Lower leg skin (tissue), 4 donors: ENCODE measurements at places on chromosomes 13 and 19. TPM values are rescaled to one million over a fixed set of nuclear protein-coding genes. Genes with fewer than 3 reads are reported as not detected.

Gene LPAR2
- total RNA-seq = 29.3 TPM

Gene ZNF99
- 0.10 TPM for total RNA-seq

Gene CHERP
- total RNA-seq = 32.7 TPM

Gene PSG11
- not detected for total RNA-seq

Gene DLEU7
- total RNA-seq = not detected

Gene FCAR
- total RNA-seq = not detected

Gene PGLYRP2
- total RNA-seq = 0.80 TPM

Gene RASAL3
- total RNA-seq = 0.17 TPM

Gene KCNN1
- total RNA-seq = 0.36 TPM

Gene FAM83E
- 0.80 TPM for total RNA-seq

Gene SOX1
- total RNA-seq = 0.10 TPM

Gene CEACAM16
- total RNA-seq = not detected
